ENCODE measurements at places on chromosomes 11 and 22. TPM values are rescaled to one million over a fixed set of nuclear protein-coding genes. Genes with fewer than 3 reads are reported as not detected.

DNA sequence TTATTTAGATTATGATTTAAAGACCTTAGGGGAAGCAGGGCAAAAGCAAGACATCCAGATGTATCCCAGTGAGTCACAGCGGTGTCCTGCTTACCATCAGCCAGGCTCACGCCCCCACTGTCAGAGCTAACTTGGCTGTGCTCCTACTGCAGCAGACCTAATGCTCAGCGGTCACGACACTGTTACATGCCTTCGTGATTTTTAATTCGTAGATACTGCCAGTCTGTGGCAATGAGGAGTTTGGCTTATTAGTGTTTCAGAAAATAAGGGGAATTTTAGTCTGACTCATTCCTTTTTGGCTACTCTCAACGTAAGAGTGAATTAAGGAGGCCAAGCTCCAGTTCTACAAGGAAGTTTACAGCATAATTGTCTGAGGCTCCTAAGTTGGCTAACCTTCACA is 22.7 kb downstream of the EFCAB6 start:
- DNase-seq, result no peak

DNA sequence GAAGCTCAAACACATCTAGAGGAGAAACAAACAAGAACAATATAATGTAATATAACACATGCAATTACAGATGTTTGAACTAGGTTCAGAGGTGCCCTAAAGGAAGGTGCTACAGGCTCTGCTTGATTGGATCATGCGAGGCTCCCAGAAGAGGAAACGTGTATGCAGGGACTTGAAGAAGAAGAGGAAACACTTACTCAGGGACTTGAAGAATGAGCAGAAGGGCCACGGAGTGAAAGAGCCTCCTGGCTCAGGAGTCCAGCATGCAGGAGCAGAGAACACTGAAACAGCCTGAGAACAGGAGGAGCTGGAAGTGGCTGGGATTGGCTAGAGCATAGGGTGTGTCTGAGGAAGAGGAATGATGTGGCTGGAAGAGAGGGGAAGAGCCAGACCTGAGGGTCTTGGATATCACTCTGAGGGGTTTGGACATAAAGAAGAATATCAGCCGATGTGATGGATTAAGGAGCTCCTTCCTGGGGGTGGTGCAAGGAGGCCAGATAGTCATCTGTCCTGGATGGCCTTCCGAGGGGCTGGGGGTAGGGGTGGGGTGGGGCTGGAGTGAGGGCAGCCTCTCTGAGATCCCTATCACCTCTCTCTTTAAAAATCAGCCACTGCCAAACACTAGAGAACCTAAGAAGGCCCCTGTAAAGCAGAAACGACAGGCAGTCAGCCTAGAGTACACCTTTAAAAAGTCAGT is 16.8 kb downstream of the FZD4 start:
- DNase-seq, result no peak

DNA sequence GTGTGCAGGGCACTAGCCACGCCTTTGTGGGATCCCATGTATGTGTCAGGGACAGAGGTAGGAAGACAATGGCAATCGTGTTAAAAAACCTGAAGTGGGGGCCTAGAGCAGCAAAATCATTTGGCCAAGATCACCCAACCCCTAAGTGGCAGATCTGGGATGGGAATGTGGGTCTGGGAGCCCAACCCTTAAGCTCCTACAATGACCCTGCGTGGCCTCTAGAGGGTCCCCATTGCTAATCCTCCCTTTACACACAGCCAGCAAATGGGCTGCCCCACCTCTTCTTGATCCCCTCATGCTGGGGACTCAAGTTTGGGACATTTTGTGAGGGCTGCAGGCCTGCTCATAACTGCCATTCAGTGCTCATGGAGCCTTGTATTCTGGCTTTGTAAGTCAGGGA is 73.2 kb upstream of the SUSD2 start:
- no peak for DNase-seq

NRXN2 gene
- 3.0 TPM for total RNA-seq

JAML gene
- total RNA-seq, result not detected

WNT11 gene
- total RNA-seq, result 24.5 TPM

Data from chondrocyte (in vitro differentiated cells).